ENCODE measurements at places on chromosomes 12 and 14.
A peak's percentile ranks its signal among the peaks of the same experiment; 100 is the strongest.

DNA sequence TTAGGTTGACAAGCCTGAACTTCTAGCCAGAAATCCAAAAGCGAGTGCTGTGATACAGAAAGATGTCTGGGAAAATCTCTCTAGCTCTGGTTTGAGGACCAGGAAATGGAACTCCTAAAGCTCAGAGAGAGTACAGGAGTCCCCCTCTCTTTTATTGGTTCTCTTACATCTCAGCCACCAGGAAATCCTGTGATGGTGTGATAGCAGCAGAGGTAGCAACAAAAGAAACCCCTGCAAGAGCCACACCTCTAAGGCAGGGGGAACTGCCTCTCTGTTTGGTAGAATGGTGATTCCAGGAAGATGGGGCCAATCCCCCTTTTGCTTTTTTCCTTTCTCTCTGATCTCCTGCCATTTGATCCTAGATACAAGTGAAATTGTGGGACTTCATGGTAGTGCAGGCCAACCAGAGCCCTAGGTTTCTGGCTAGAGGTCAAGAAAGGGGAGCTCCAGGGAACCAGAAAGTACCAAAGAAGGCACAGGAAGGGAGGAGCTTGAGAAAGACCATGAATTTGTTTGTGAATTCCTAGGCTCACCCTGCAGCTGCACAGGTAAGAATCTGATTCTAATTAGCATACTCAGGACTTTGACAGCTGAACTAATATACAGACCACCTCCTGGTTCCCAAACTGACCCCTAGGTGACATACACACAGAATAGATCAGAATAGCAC, 88.5 kb downstream of the PAPLN start:
- no peak for DNase-seq

GRCh38 chr12:52873832-52874572, 25.2 kb upstream of the KRT78 start:
- peak; percentile 73 for DNase-seq

GRCh38 chr12:130957304-130957621, 3.6 kb downstream of the ADGRD1 start:
- no peak for DNase-seq

GRCh38 chr12:89258240-89258969, 93.9 kb downstream of the DUSP6 start:
- DNase-seq: no peak

DNA sequence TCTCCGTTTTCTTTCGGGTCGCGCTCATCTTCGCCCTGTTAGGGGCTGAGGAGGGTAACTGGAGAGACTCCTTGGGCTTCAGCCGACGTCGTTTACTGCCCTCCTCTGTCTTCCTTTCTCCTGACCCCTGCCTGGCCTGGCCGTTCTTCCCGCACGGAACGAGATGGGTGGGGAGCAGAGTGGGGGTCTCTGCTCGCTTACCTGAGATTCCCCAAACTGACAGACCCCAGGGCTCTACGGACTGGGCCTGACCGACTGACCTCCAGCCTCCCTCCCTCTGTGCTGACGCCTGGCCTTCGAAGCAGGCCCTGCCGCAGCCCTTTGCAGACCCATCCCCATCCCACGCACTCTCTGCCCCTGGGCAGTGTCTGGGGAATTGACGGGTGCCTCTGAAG, 439 bp downstream of the GOLGA5 start:
- no peak for DNase-seq

DNA sequence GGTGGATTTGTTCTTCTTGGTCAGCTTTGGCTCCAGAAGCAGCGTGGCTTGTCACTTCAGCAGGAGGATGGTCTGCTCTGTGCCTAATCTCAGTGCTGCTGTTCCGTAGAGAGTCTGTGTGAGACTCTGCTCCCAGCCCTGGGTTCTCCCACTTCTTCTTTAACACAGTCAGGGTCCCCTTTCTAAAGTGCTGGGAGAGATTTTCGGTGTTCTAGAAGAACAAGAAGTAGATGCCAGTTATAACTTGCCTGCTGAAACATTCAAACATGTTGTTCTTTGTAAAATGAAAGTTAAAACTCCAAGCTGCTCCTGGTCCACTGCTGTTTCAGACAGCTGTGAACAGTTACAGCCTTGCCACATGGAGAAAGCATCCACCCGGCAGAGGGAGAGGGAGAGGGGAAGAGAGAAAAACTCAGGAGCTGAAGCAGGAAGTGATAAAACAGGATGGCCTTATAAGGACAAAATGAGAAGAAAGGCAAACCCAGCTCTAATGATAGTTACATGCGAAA, 55.2 kb upstream of the CERS5 start:
- no peak for DNase-seq

DNA sequence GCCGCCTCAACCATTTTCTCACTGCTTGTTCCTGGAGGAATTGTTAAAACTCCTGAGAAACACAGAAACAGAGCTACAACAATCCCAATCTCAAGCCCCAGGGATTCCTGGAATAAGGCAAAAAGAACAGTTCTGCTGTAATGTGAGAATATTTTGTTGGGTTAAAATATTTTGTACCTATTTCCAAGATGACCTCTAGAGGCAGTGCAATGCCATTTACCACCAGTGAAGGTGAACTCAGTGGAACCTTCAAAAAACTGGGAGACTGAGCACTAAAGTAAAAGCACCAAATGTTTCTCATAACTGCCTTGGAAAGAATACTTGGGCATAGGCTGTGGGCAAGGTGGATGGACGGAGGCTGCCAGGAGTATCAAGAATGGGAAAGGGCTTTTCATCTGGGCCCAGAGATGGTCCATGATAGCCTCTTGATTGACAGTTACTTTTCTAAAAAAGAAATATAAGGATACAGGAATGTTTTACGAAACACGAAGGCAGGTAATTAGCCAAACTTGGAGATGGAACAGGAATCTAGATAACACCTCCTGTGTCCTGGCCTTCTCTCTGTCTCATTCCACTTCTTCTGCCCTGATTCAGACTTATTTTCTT, 334.0 kb upstream of the FLRT2 start:
- no peak for DNase-seq

GRCh38 chr12:124395284-124395752, 100.4 kb downstream of the RFLNA start:
- DNase-seq: no peak

GRCh38 chr14:44449680-44450079, 57.4 kb downstream of the FSCB start:
- no peak for DNase-seq

GRCh38 chr12:65653946-65654629, 170.2 kb upstream of the HMGA2 start:
- DNase-seq: no peak
